ENCODE measurements at places on chromosomes 7 and 10.

- H3K36me3 ChIP-seq: no peaks in the 10 kb centered on the region
- H3K4me3 ChIP-seq: no peak overlapping the region
- no peak overlapping the region for H3K27ac ChIP-seq
- H3K4me1 ChIP-seq: no peaks in the 10 kb centered on the region
- H3K27me3 ChIP-seq: no peaks in the 10 kb centered on the region
- no peak for DNase-seq
Measured at GRCh38 chr10:132365102-132365501, 31.9 kb upstream of the PWWP2B start.

DNA sequence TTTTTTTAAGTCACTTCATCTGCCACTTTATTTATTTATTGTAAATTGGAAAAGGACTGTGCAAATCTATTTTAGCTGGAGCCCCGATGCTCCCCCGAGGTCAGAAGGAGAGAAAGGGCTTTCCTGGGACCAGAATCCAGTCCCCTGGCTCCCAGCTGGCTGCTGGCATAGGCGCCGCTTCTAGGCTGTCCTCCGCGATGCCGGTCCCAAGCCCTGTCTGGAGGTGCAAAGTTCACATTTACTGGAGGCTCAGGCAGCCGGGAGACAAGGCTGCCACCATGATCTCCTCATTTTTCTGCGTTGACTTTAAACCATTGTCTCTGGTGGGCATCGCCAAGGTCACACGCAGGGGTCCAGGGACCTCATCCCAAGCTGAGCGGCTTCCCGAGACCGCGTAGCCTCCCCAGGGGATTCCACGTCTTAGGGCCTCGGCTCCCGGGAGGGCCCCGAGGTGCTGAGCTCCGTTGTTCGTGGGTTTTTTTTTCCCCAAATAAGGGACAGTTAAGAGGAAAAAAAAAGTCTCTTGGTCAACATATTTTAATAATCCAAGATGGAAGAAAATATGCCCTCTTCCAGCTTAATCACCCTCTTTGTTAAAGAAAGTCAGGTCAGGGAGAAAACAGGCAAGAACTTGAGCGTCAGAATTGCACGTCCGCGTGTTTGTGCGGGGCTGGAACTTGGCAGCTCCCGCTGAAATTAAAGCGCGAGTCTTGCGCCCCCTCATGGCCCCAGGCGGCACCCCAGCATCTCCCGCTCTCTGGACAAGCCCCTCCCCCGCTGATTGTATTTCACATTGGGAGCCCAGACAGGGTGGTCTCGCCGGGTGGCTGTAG, 11.9 kb downstream of the RGR start:
- H3K4me1 ChIP-seq: no peaks in the 10 kb centered on the region
- DNase-seq: peak; percentile 82
- H3K4me3 ChIP-seq: no peak overlapping the region

GRCh38 chr7:23531050-23531793, 559 bp downstream of the TRA2A start:
- H3K4me1 ChIP-seq: peaks cover 51% of the 10 kb centered on the region
- no peaks in the 10 kb centered on the region for H3K27me3 ChIP-seq
- DNase-seq: no peak
- peak overlapping the region; percentile 99 for H3K27ac ChIP-seq
- H3K36me3 ChIP-seq: no peaks in the 10 kb centered on the region

DNA sequence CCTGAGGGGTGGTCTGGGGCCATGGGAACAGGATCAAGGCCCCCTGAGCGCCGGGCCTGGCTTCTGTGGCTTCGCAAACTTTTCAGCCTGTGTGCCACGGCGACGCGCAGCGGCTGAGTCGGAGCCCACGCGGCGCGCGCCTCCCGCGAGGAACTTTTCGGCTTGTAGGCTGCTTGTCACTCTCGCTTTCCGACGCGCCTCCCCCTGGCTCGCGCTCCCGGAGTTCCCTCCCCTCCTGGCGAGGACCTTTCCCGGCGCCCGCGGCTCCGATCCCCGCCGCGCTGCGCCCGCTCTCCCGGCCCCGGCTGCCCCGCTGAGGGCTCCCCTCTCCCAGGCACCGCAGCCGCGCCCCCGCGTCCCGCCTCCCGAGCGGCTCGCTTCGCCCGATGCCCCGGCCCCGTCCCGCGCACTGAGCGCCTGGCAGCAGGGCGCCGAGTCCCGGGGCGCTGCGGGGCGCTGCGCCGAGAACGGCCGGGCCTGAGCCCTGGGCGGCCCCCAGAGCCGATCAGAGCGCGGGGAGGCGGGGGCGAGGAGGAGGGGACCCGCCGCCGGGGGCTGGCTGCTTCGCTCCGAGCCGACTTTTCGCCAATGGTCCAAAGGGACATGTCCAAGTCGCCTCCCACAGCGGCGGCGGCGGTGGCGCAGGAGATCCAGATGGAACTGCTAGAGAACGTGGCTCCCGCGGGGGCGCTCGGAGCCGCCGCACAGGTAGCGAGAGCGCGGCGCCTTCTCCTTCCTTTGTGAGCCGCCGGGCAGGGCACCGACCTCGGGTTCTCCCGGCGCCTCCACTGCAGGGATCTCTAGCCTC, at the start of gene CACNB2:
Gene CACNB2 (plus strand): TSS at position 276 of the 808 bp plus-strand sequence.
- H3K4me1 ChIP-seq: peaks cover 8% of the 10 kb centered on the region
- peak within 1 kb of the TSS; percentile 45 for H3K4me3 ChIP-seq
- no peak for DNase-seq
- no peaks in the 10 kb centered on the region for H3K27me3 ChIP-seq
- H3K36me3 ChIP-seq: no peaks in the 10 kb centered on the region

DNA sequence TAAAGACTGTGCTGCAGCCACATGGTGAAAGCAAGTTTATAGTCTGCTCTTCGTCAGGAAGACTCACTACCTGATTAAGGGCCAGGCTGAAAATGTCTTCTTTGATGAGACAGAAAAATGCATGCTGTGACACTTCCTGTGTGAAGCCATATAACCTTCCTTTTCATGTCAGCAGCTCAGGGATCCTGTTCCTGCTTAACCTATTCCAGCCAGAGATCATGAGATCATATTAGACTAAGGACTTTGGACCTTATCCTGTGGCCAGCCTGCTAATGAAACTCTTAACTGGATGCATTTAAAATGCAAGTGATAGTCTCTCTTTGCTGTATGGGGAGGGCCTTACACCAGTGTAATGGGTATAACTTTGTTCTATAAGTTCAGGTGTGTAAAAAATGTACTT, 165.2 kb downstream of the PTEN start:
- no peak for DNase-seq
- no peaks in the 10 kb centered on the region for H3K27me3 ChIP-seq
- H3K27ac ChIP-seq: no peak overlapping the region
- H3K4me3 ChIP-seq: no peak overlapping the region
- H3K36me3 ChIP-seq: no peaks in the 10 kb centered on the region
- no peaks in the 10 kb centered on the region for H3K4me1 ChIP-seq

- DNase-seq: no peak
- peaks cover 73% of the 10 kb centered on the region for H3K4me1 ChIP-seq
- no peaks in the 10 kb centered on the region for H3K27me3 ChIP-seq
- no peaks in the 10 kb centered on the region for H3K36me3 ChIP-seq
Measured at GRCh38 chr7:123745437-123745836, 3.4 kb downstream of the WASL start.

DNA sequence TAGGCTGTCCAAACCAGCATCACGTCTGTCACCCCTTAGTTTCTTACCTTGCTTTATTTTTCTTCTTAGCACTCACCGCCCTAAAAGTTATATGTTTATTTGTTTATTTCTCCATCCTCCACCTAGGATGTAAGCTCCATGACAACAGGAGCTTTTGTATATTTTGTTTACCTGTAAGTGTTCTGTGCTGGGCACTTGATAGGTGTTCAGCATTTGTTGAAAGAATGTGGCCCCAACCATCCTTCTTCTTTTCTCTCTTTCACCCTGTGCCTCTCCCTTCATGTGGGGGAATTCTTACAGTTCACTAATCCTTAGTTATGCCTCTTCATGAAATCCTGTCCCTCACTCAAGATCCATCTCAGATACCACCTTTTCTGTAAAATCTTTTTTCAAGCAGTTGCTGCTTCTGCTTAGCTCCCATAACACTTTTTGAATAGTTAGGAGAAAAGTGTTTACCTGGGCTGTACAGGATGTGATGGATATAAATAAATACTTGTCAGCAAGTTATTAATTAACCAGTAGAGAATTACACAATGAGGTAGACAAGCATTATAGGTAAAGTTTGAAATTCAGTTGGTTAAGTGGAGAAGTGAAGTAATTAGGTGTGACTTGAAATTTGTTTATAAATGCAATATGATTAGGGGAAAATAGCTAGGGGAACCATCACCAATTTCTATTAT, 9.7 kb downstream of the AHR start:
- peak overlapping the region; percentile 98 for H3K27ac ChIP-seq
- DNase-seq: no peak
- H3K4me3 ChIP-seq: peak overlapping the region; percentile 4
- H3K27me3 ChIP-seq: no peaks in the 10 kb centered on the region
- peaks cover 70% of the 10 kb centered on the region for H3K4me1 ChIP-seq

DNA sequence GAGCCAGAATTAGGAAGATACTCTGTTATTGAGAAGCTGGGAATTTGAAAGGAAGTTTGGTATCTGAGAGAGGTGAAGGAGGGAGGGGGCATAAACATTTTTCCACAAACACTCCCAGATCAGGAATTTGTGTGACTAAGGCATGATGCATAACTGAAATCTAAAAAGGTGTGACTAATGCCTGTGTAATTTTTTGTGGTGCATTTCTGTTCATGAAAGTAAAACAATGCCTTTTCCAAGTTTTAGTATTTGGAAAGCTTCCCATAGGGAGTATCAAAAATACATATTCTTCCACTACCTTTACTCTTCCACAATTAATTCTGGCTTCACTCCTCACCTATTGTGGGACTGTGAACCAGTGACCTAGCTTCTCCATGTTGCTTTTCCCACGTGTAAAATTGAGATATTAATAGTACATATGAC, 56.4 kb upstream of the CAV2 start:
- no peak overlapping the region for H3K4me3 ChIP-seq
- H3K27ac ChIP-seq: no peak overlapping the region
- H3K36me3 ChIP-seq: no peaks in the 10 kb centered on the region
- H3K4me1 ChIP-seq: peaks cover 29% of the 10 kb centered on the region

DNA sequence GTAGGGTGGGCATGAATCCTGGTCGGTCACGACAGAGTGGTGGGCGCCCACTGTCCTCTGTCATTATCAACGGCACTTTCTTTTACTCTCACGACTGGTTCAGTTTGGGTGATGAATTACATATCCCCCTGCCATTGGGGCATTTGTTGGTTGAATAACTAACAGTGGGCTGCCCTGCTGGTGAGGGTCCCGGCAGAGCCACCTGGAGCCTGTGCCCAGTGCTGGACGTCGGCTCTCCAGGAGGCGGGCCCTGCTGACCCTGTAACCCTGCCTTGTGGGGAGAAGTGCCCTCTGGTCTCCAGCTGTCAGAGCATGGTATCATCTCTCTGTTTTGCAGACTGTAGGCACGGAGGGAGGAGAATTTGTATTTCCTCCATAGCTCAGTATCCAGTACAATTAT, 199.1 kb downstream of the GLRX3 start:
- no peaks in the 10 kb centered on the region for H3K4me1 ChIP-seq
- no peaks in the 10 kb centered on the region for H3K36me3 ChIP-seq
- H3K4me3 ChIP-seq: no peak overlapping the region

DNA sequence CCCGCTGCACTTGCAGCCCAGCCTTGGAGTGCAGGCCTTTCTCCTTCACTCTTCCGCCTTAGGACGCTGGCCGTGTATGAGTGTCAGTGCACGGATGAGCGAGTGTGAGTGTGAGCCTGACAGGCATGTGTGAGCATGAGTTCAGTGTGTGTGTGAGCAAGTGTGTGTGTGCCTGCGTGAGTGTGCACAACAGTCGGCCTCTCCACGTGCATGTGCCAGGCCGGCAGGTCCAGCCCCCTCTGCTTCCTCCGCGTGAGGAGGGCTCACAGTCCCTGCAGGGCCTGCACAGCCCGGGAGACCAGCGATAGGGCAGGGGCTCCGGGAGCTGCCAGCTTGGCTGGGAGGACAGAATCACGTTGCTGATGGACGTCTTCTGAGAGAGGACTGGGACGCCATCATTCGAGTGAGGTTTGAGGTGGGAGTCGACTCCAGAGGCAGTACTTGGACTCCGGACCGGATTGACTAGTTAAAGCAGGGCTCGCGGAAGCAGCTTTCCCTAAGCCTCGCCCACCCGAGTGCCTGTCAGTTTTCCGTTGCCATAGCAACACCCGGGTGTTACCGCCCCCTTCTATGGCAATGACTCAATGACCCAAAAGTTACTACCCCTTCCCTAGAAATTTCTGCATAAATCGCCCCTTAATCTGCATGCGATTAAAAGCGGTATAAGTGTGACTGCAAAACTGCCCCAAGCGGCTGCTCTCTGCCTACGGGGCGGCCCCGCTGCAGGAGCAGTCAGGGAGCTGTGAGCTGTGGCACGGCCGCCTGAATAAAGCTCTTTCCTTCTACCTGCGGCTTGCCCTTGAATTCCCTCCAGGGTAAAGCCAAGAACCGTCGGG, 19.6 kb upstream of the CFAP46 start:
- H3K27me3 ChIP-seq: no peaks in the 10 kb centered on the region
- no peaks in the 10 kb centered on the region for H3K36me3 ChIP-seq
- H3K4me1 ChIP-seq: peaks cover 14% of the 10 kb centered on the region
- peak overlapping the region; percentile 42 for H3K4me3 ChIP-seq
- no peak overlapping the region for H3K27ac ChIP-seq
- no peak for DNase-seq

- peaks cover 26% of the 10 kb centered on the region for H3K4me1 ChIP-seq
- no peak overlapping the region for H3K4me3 ChIP-seq
- no peaks in the 10 kb centered on the region for H3K36me3 ChIP-seq
- H3K27me3 ChIP-seq: no peaks in the 10 kb centered on the region
Measured at GRCh38 chr10:70668454-70668970, 3.8 kb upstream of the ADAMTS14 start.

DNA sequence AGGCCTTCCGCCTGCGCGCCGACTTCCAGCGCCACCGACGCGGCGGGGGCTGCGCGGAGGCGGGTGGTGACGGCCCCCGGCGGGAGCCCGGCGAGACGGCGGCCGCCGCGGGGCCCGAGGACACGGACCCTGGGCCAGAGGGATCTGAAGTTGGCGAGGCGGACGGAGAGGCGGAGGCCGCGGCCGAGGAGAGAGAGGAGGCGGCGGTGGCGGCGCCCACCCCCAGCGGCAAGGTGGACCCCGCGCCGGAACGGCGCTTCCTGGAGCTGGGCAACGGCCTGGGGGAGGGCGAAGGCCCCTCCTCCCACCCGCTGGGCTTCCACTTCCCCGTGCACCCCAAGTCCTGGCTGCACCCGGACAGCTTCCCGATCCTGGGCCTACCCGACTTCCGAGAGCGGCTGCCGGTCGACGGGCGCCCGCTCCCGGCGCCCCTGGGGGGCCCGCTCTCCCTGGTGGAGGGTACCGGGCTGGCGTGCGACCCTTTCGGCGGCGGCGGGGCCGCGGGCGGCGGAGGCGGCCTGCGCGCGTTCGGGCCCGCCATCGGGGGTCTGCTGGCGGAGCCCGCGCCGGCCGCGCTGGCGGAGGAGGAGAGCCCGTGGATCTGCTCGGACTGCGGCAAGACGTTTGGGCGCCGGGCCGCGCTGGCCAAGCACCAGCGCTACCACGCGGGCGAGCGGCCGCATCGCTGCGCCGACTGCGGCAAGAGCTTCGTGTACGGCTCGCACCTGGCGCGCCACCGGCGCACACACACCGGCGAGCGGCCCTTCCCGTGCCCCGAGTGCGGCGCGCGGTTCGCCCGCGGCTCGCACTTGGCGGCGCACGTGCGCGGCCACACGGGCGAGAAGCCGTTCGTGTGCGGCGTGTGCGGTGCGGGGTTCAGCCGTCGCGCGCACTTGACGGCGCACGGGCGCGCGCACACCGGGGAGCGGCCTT, 16.2 kb downstream of the ZNF316 start:
- H3K36me3 ChIP-seq: peaks cover 46% of the 10 kb centered on the region
- H3K27me3 ChIP-seq: no peaks in the 10 kb centered on the region
- no peak overlapping the region for H3K4me3 ChIP-seq
- no peak overlapping the region for H3K27ac ChIP-seq

GRCh38 chr10:125162120-125162931, 2.0 kb upstream of the CTBP2 start:
- H3K4me3 ChIP-seq: peak overlapping the region; percentile 78
- H3K4me1 ChIP-seq: peaks cover 19% of the 10 kb centered on the region
- DNase-seq: no peak
- peak overlapping the region; percentile 98 for H3K27ac ChIP-seq
- H3K36me3 ChIP-seq: no peaks in the 10 kb centered on the region
- no peaks in the 10 kb centered on the region for H3K27me3 ChIP-seq

All from vagina (tissue), 2 donors.